ENCODE measurements at places on chromosomes 4 and X.

DNA sequence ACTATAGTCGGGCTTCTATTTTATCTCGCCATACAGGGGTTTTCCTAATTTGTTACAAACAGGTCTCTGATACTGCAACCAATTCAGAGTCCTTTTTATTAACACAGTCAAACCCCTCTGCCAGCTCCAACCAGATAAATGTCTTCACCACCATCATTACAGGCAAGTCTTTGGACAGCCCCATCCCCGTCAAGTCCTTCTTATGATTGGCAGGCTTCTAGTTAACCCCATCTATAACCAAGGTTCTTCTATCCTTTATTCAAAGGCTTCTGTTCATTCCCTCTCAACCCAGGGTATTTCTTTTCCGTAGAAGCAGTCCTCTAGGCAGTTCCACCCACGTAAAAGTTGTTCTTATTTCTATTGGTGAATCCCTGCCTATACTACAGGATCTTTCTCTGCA is 29.9 kb upstream of the FOXR2 start:
- no peak for DNase-seq

DNA sequence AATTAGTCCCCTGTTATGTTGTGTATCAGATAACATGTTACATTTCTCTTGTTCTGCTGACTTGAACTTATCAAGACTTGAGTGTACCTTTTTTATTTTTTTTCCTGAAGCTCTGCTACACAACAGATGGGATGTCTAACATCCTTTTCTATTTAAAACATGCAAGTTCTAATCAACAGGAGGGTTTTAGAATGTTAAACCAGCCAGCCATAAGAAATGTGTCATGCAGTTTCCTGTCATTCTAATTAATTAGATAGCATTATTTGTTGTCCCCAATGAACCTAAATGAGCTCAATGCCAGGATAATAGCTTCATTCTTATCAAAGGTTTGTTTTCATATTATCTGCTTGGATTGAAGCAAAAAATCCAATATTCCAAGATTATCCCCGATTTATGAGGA is 958.2 kb downstream of the PCDH7 start:
- no peak for DNase-seq

DNA sequence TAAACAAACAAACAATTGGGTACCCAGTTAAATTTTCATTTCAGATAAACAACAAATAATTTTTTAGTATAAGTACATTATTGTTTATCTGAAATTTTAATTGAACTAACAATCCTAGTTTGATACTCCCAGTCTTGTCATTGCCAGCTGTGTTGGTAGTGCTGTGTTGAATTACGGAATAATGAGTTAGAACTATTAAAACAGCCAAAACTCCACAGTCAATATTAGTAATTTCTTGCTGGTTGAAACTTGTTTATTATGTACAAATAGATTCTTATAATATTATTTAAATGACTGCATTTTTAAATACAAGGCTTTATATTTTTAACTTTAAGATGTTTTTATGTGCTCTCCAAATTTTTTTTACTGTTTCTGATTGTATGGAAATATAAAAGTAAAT is 2.9 kb downstream of the CXCL8 start:
- DNase-seq = no peak

- DNase-seq = no peak
Observed at GRCh38 chr4:81891005-81891996, 419.6 kb upstream of the RASGEF1B start.

GRCh38 chrX:54063361-54063760 is 19.1 kb upstream of the PHF8 start:
- no peak for DNase-seq

DNA sequence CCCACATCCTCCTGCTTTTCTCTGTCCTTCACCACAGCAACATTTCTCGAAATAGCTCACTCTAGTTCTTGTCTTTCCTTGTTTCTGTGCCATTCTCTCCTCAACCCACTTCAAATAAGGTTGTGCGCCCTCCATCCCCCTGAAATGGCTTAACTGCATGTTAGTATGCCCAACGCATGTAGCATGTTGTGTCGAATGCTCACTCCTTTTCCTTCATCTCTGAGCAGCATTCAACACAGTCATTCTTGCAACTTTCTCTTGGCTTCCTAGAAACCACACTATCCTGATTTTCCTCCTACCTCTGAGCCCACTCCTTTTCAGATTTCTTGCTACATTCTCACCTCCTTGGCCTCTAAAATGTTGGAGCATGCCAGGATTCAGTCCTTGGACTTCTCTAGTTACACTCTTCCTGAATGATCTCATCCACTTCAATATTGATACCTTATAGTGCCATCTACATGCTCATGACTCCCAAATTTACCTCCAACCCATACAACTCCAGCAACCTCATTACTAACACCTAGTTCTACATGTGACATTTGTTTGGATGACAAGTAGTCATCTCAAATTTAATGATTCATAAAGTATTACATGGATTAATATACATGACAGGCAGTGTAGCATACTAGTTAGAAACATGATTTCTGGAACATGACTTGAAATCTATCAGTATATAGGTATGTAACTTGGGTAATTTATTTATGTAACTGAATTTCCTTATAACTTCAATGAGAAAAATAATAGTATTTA is 22.3 kb downstream of the RBMX start:
- DNase-seq = no peak

DNA sequence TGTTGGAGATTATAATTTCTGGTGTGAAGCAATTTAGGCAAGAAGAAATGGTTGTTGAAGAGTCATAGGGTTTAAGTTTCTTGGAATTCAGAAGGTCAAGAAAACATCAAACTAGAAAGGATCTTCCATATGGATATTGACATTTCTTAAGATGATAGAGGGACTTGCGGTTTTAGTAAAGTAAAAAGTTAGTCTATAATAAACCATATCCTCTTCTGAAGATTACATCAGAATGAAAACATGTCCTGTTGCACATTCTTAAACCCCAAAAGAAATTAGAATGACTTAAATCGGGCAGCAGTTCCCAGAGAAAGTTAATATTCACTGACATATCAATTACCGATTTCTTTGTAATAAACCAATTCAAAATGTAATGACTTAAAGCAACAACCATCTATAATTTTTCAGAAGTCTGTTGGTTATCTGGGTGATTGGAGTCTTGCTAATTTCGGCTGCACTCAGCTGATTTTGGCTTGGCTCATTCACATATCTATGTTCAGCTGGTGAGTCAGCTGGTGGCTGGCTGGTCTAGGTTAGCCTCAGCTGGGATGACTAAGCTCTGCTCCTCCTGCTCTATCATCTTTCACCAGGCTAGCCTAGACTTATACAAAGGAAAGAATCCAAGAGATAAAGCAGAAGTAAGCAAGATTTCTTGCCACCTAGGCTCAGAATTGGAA is 24.4 kb upstream of the DYNLT3 start:
- no peak for DNase-seq

- DNase-seq = no peak
Observed at GRCh38 chr4:37388681-37389365, 144.3 kb downstream of the NWD2 start.

DNA sequence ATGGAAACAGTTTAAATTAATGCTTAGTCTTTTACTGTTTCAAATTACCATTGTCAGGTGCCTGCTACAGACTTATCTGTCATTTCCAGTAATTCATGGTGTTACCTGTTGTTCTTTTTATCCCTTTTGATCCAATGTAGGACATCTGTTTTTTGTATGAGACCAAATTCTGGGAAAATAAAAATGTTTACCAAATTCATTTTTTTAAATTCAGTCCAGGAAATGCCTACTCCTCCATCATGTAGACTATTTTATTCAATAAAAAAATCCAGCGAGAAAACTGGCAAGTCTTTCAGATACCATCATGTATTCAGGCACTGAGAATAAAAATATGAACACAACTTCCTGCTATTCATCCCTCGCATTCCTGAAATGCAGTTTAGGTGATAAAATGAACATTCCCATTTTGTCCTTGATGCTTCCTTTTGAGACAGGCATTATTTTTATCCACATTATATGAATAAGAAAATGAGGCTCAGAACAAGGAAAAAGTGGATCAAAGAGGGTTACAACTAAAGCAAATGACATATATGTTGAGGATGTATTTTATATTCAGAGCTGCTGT is 584.2 kb downstream of the SPRY1 start:
- DNase-seq = no peak

DNA sequence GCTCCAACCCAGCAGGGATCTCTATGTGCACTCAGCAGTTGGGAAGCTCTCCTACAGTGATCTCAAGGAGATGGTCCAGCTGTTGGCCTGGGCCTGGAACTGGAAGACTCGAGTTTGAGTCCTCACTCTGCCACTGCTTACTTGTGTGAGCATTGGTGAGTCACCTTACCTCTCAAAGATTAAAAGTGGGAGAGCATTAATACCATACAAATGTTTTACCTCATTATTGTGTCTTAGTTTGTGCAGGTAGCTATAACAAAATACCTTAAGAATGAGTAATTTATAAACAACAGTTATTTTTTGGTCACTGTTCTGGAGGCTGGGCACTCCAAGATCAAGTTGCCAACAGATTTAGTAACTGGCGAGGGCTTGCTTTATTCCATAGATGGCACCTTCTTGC is 21.4 kb upstream of the ZNF827 start:
- no peak for DNase-seq

GRCh38 chr4:44462259-44462658 is 13.7 kb upstream of the KCTD8 start:
- no peak for DNase-seq

DNA sequence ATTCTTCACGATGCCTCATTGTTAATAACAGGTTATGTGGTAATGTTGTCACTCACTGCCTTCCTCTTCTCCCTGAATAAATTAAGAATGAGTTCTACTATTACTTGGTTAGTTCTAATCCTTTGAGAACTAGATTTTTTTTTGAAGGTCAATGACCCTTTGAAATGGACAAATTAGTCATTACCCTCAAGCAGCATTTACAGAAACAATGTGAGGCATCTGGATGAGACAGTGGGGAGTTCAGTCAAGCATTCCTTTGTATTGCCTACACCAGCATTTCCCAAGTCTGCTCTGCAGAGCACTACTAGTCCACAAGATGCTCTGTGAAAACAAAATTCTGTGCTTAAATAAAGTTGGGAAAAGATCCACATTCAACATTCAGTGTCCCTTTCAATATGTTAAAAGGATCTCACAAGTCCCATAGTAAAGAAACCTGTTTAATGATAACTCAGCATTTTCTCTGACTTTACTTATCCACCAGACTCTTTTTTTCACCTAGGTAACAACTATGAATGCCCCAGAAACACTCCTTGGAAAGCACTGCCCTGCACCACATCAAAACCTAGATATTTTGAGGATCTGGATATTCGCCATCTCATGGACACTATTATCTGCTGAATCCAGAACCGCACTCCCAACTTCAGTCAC is 60.6 kb downstream of the CHRDL1 start:
- no peak for DNase-seq

DNA sequence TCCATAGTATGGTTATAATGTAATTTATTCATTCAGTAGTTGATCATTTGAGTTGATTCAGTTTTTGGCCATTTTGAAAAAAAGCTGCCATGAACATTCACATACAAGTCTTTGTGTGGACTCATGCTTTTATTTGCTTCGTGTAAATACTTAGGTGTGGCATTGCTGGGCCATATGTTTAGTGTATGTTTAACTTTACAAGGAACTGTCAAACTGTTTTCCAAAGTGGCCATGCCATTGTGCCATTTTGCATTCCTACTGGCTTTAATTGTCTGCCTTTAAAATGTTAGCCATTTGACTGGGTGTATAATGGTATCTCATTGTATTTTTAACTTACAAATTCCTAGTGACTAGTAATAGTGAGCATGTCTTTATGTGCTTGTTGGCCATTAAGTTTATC is 8.8 kb downstream of the MTM1 start:
- DNase-seq = no peak

DNA sequence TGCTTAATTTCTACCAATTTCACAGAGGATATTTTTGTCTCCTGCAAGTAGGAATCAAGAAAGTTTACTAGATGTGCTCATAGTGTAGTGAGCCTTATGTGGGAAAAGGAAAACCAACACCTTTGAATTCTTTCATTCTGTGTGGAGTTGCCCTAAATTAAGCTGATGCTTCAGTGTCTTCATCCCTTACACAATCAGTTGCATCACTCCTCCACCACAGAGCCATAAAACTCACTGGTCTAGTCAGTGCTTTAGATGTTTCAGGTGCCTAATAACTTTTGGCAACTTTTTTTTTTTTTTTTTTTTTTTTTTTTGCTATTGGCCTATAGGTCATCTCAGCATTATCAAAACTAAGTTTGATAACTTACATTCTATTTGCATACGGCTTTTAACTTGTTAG is 41.5 kb downstream of the HHIP start:
- DNase-seq = no peak

GRCh38 chr4:33453916-33454315 is 2733.7 kb downstream of the PCDH7 start:
- DNase-seq = no peak

GRCh38 chrX:155094468-155095061 is 23.3 kb downstream of the BRCC3 start:
- DNase-seq = peak; percentile 55

DNA sequence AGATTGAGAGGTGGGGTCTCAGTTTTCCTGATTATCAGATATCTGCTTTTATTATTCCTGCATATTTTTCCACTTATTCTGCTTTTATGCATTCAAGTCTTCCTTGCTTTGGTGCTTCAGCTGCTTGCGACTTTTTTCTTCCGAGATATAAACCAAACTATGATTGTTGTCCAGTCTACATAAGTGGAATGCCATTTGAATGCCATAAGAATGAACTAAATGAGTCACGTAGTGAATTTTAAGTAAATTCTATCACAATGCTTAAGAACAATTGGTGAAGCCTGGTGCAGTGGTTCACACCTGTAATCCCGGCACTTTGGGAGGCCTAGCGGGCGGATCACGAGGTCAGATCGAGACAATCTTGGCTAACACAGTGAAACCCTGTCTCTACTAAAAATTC is 189.1 kb downstream of the PCDH18 start:
- DNase-seq = no peak

DNA sequence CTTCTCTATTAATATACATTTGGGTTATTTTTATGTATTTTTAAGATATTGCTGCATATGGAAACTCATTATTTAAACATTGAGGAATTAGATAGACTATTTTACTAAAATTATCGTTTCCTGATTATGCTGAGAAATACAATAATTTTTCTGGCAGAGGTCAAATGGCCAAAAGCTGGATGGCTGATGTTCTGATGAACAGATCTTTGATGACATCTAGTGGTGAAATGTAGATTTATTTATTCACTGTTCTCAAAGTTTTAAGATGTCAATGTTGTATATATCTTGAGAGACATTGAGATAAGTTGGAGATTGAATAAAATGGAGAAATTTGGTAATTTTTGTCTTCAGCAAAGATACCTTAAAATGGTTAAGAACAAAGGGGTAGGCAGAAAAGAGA is 96.2 kb downstream of the UGT8 start:
- peak; percentile 69 for DNase-seq
